ENCODE measurements at places on chromosomes 7 and 10. TPM values are rescaled to one million over a fixed set of nuclear protein-coding genes. Genes with fewer than 3 reads are reported as not detected.
A peak's percentile ranks its signal among the peaks of the same experiment; 100 is the strongest.

DNA sequence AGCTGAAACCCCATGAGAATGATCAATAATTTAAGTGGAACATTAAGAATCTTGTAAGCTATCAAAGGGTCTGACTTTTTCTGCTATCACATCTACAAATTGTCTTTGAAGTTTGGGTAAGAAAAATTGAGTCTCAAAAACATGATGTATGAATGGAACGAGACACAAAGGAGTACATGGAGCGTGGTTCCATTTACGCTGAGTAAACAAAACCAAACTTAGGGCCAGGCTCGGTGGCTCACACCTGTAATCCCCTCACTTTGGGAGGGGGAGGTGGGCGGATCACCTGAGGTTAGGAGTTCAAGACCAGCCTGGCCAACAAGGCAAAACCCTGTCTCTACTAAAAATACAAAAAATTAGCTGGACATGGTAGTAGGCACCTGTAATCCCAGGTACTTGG is 24.3 kb downstream of the SMC3 start:
- H3K27me3 ChIP-seq: no peaks in the 10 kb centered on the region
- no peak overlapping the region for H3K27ac ChIP-seq
- DNase-seq: no peak
- H3K4me1 ChIP-seq: no peaks in the 10 kb centered on the region
- H3K36me3 ChIP-seq: peaks cover 40% of the 10 kb centered on the region

- no peak for DNase-seq
- no peak overlapping the region for H3K4me3 ChIP-seq
- H3K4me1 ChIP-seq: peaks cover 8% of the 10 kb centered on the region
- H3K36me3 ChIP-seq: no peaks in the 10 kb centered on the region
These were observed 229.5 kb downstream of the BICC1 start for GRCh38 chr10:58742141-58742540.

- no peak for DNase-seq
- H3K36me3 ChIP-seq: no peaks in the 10 kb centered on the region
- no peak overlapping the region for H3K4me3 ChIP-seq
- no peak overlapping the region for H3K27ac ChIP-seq
- H3K27me3 ChIP-seq: no peaks in the 10 kb centered on the region
These were observed 54.7 kb downstream of the MAPK8 start for GRCh38 chr10:48361176-48361575.

DNA sequence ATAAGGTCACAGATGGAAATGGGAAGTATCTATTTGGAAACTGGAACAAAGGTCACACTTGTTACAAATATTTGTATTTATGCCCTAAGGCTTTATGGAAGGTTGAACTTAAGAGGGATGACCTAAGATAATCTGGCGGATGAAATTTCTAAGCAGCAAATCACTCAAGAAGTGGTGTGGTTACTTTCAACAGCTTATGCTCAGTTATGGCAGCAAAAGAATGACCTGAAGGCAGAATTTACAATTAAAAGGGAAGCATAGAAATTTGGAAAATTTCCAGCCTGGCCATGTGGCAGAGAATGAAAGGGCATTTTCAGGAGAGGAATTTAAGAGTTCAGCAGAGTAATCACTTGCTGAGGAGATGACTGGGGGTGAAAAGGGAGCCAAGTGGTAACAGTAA is 95.8 kb upstream of the TNS3 start:
- no peaks in the 10 kb centered on the region for H3K36me3 ChIP-seq
- DNase-seq: peak; percentile 29
- H3K27me3 ChIP-seq: no peaks in the 10 kb centered on the region
- H3K27ac ChIP-seq: no peak overlapping the region
- no peaks in the 10 kb centered on the region for H3K4me1 ChIP-seq

- peaks cover 2% of the 10 kb centered on the region for H3K4me1 ChIP-seq
- no peak for DNase-seq
- H3K36me3 ChIP-seq: no peaks in the 10 kb centered on the region
- no peak overlapping the region for H3K27ac ChIP-seq
- no peak overlapping the region for H3K4me3 ChIP-seq
These were observed 26.4 kb downstream of the PARP12 start for GRCh38 chr7:140036224-140036962.

NUTM2E gene
- 0.16 TPM for total RNA-seq

PIK3AP1 gene
- total RNA-seq: 28.4 TPM

FAM25A gene
- total RNA-seq: not detected

Data from kidney (tissue), 22 donors.